Foreskin fibroblast (primary cell): ENCODE measurements at places on chromosomes 4 and X.

DNA sequence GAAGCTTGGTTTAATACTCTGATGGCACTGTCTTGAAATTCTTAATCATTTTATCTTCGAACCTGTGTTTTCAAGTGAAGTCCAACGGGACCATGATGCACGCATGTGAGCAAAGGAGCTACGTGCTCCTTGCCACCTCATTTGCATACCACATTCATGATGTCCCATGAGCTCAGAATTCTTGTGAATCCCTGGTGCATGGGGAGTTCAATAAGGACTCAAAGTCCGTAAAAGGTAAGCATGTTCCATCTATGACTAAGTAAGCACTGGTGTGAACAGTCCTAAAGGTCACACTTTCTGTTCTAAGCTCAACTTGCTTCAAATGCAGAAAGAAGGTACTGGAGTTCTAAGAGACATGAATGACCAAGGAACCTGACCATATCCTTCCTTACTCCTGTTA lies 13.1 kb upstream of the GPM6B start:
- no peak for DNase-seq

- no peak for DNase-seq
Measured at GRCh38 chrX:93868289-93868965, 194.4 kb downstream of the FAM133A start.

GRCh38 chr4:65202853-65203236 lies 467.4 kb downstream of the EPHA5 start:
- no peak for DNase-seq

- DNase-seq, result peak; percentile 18
Measured at GRCh38 chrX:30568136-30568535, 9.4 kb downstream of the TASL start.

GRCh38 chrX:21873063-21873775 lies 17.4 kb downstream of the YY2 start:
- DNase-seq, result no peak

- DNase-seq, result no peak
Measured at GRCh38 chrX:12972243-12972642, 2.7 kb upstream of the TMSB4X start.

DNA sequence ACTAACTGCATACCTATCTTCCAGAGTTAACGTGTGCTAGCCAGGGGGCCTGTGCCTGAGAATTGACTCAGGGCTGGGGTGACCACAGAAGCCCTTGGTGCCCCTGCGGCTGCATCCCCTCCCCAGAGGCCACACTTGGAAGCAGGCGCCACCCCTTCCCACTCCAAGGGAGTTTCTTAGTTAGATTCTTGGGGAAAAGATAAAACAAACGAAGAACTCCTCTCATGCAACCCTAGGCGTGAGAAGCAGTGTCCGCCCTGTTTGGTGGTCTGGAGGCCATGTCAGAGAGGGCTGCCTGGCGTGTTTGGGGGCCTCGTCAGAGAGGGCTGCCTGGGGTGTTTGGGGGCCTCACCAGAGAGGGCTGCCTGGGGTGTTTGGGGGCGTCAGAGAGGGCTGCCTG lies 50.3 kb upstream of the HGFAC start:
- DNase-seq, result no peak

DNA sequence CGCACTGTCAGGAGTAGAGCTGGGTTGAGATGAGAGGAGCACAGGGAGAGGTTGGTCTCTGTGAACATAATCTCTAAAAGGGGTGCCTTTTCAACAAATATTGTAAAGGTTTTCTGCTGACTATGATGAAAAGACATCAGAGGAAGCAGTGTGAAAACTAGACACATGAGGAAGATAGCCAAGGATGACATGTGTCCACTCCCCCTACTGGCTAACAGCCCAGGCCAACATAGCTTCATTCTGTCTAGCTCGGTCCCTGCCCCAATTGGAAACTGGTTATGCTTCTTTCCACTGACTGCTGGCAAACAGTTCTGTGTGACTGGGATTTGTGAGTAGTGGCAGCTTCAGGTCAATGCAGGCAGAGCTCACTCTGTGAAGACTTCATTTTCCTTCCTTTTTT lies 115.4 kb upstream of the ESX1 start:
- DNase-seq, result no peak

GRCh38 chr4:38611676-38612075 lies 52.3 kb upstream of the KLF3 start:
- no peak for DNase-seq

- peak; percentile 67 for DNase-seq
Measured at GRCh38 chr4:53463340-53463739, 85.9 kb downstream of the FIP1L1 start.

DNA sequence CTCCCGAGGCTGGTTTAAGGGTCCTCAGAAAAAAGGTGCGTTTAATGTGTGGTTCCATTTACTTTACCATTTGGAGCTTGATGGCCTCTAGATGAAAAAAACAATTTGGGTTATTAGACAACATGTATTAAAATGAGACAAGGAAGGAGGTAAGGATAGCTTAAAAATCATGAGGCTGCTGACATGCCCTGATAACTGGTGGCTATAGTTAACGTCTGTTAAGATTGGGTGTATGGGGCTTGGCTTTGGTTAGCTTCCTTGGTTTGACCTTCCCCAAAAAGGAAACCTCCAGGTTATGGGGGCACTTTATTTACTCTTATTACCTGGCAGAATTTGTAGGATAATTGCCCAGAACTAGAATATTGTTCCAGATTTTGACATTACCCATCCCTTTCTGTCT lies 51.5 kb downstream of the HMGB2 start:
- DNase-seq, result no peak
